ENCODE measurements at places on chromosomes 5 and 9. TPM values are rescaled to one million over a fixed set of nuclear protein-coding genes. Genes with fewer than 3 reads are reported as not detected.

DNA sequence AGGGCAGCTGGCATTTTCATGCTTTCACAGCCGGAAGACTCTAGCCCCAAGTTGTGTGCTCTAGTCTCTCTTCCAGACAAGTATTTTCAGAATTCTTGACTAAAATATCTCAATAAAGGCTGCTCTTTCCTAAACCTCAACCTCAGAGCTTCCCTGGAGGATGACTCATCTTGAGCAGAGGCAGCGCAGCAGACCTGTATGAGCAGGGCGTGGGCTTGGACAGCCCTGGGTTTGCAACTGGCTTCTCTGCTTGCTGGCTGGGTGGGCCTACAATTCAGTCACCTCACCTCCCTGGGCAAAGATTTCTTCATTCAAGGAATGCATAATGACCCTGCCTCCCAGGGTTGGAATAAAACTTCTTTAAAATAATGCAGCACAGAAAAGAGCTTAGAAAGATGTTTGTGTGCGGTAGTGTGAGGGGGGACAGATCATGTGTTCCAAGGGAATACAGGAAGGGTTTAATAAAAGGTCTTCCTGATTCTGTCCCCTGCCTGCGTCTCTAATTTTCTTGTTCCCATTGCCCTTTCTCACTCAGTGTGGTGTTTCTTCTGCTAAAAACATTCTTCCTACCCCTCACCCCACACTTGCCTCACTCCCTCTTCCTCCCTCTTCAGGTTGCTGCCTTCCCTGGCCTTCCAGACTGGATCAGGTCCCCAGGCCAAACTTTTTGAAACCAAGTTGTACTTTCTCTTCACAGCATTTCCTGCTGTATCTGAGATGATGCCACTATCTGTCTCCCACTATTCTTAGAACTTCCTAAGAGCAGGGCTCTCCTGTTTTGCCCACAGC, 39.4 kb upstream of the MAP1B start:
- DNase-seq, result no peak

GRCh38 chr9:27453860-27454553, 70.1 kb upstream of the IFNK start:
- no peak for DNase-seq

DNA sequence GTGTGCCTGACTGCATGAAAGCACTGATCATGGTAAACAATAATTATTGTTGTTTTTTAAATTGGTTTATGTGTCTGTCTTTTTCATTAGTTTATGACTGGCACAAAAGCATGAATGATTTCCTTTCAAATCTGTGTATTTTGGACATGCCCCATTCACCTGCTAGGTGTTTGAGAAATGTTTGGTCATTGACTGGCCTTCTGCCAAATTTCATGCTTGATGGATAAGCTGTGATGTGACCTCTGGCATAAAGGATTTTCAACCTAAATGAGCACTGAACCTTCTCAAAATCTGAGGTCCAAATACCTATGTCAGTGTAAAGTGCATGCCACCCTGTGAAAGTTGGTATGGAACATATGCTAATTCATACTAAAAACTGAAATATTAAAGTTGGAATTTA, 204.5 kb downstream of the BRINP1 start:
- DNase-seq, result no peak

DNA sequence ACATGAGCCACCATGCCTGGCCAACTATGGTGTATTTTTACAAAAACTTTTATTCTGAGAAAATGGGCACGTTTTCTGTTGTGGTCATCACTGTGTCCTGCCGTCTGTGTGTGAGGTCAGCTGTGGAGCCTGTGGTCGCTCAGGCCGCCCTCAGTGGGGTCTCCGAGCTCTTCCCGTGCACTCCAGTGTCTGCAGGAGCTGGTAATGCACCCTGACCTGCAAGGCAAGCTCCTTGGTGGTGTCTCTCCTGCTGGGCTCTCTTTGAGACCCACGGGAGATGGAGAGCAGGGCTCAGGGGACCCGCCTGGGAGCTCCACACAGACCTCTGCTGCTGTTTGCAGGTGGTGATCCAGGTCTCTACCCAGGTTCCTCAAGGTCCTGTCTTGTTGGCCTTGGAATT, 9.6 kb upstream of the AHRR start:
- DNase-seq, result no peak

DNA sequence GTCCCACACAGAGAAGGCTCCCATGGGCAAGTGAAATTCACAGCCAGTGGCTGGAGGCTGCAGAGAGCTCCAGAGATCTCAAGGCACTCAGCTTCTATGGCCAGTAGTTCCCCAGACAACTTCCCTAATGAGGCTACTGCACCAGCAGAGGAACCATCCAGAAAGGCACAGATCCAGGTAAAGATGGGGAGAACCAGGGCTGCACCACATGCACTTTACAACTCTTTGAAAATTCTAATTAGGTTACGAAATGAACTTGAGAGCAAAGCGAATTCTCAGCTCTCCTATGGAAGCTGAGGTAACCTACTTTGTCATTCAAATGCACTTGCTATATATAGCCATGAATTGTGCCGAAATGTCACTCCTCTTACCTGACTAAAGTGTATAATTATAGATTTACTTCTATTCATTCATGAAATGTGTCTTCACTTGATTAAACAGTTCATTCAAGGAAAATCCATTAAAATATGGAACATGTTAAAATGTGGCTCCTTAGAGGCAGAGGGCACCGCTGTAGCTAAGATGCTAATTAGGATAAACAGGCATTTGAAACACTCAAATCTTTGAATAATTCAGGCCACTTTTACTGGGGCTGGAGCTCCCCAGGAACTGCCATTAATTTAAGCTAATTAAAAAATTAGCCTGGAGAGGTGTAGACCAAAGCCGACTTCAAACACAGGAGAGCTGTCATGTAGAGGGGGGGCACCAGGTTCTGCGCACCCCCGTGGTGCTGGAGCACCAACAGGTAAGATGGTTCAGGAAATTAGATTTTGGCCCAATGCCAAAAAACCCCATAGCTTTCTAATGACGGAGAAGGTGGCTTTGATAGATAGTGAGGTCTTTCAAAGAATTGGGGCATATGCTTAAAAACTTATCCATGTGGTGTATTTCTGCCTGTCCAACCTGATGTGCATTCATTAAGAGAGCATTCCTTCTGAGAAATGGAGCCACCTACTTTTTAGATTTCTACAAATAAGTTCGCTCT, 204.1 kb downstream of the GABBR2 start:
- no peak for DNase-seq

DNA sequence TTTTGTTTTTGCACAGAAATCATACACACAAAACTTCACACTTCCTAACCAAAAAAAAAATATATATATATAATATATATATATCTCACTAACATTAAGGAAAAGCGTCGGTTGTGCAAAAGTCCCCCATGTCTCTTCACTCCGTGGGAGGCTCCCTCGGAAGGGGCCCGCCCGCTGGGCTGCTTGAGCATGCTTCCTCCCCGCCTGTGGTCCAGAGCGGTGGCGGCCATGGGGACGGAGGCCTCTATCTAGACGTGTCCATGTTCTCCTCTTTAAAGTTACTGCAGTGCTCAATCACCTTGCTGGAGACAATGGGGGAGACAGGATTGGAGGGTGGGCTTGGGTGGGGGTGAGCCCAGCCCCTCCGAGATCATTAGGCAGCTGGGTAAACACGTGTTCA, 7.2 kb upstream of the ZDHHC12 start:
- no peak for DNase-seq

GRCh38 chr5:14806456-14806855, 65.1 kb downstream of the ANKH start:
- DNase-seq, result peak; percentile 65

DNA sequence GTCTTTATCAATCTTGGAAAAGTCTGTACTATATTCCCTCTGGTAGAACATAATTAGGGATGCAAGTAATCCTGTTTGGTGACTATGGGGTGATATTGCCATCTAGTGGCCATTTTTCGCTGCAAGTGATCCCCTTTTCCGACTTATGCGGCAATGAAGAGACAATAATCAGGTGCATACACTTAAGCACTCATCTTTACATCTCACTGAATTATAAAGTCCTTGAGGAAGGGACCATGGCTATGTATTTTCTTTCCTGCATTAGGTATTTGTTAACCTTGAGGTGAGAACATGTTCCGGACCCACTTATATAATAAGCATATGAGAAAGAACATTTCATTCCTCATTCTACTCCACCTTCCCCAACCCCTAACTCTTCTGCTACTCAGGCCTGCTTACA, 19.6 kb upstream of the LIX1 start:
- DNase-seq, result no peak

DNA sequence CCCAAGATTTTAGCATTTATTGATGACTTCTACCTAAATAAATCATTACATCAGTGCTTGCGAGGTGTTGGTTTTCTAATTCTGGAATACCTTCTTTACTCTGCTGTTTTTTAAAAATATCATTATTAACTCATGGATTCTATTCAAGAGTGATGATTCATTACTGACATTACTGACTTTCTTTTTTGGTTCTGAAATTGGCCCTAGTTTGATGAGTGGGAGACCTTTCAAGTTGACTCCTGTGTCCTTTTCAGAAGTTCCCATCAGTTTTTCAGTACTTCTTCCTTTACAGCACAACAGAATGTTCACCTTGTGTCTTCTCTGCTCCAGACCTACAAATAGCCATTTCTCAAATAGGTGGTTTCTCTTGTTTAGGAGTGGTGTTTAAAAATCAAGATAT, 114.1 kb downstream of the PCSK5 start:
- DNase-seq, result no peak

DNA sequence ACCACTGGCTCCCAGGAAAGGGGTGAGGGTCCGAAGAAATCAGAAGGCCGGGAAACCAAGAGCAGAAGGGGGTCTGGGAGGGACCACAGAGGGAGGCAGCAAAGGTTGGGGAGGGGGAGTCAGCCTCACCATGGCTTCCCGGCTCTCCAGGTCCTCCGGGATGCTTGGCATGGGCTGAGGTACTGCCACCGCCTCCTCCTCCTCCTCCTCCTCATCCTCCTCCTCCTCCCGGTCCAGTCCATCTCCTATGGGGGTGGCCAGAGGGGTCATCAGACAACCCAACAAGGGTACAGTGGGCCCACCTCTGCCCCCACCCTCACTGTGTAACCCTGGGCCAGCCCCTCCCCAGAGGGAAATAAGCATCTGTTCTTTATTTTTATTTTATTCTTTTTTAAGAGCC, 17.5 kb downstream of the GOLGA2 start:
- no peak for DNase-seq

DNA sequence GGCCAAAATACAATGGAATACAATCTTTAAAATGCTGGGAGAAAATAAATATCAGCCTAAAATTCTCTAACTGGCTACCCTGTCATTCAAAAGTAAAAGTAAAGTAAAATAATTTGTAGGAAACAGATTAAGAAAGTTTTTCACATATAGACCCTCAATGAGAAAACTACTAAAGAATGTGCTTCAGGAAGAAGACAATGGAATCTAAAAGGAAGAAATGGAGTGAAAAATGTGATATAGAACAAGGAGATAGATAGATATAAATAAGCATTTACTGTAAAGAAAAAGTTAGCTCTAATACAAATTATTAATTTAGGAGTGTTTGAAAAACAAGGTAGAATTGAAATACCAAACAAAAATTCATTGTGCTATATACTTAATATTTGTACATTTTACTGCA, 368.6 kb upstream of the MPDZ start:
- no peak for DNase-seq

DNA sequence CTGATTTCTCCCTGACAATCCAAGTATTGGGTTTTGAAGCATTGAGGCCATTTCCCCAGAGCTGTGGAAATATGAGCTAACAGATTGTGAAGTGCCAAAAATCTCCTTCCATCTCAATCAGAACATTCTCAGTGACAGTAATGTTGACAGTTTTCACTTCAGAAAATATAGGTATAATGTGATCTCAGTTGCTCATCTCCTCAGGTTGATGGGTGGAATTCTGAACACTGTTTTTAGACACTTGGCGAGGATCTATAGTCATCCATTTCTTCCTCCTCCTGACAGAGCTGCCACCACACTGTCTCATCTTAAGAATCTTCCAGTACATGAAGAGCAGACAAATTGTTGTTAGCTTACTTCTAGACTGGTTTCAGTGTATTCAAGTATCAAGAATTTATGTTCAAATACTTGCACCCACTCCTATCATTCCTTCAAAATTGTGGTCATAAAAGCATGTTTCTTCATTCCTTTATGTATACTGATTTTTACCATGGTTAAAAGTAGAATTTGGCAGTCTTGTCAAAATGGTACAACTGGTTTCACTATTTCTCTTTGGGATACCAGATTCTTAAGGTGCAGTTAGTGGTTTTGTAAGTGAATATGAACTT, 199.7 kb upstream of the TLE4 start:
- DNase-seq, result no peak

- DNase-seq, result no peak
Measured at GRCh38 chr5:178577376-178577839, 12.8 kb downstream of the COL23A1 start.

DNA sequence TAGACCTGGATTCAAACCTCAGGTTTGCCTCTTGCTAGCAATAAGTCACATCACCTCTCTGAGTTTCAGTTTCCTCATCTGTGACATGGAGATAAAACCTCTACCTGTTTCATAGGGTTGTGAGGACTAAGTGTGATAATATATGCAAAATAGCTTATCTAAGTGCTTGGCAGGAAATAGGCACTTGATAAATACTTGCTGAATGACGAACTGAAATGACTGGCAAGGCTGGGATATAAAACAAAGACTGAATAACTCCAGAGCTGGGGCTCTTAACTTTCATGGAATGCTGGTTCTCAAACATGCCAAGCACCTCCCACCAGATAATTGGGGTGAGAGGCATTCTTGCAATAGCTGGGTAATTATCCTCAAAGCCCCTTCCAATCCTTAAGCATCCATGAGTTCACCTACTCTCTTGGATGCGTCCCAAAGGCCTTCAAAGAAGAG, 87.6 kb downstream of the ADRB2 start:
- DNase-seq, result no peak

- no peak for DNase-seq
Measured at GRCh38 chr9:11158676-11159075, 545.9 kb upstream of the PTPRD start.

- DNase-seq, result no peak
Measured at GRCh38 chr5:126137891-126138280, 285.3 kb upstream of the GRAMD2B start.

DNA sequence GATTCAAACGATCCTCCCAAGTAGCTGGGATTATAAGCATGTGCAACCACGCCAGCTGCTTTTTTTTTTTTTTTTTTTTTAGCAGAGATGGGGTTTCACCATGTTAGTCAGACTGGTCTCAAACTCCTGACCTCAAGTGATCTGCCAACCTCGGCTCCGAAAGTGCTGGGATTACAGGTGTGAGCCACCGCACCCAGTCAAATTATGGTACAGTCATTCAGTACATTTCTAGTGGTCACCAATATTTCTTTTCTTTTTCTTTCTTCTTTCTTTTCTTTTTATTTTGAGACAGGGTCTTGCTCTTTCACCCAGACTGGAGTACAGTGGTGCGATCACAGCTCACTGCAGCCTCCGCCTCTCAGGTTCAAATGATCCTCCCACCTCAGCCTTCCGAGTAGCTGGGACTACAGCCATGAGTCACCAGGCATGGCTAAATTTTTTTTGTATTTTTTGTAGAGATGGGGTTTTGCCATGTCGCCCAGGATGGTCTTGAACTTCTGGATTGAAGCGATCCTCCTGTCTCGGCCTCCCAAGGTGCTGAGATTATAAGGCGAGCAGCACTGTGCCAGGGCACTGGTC, 25.4 kb upstream of the DCP2 start:
- no peak for DNase-seq

NME5 gene
- total RNA-seq, result not detected

MAMDC2 gene
- 12.5 TPM for total RNA-seq

EMB gene
- total RNA-seq, result 20.5 TPM

GMCL2 gene
- total RNA-seq, result not detected

ACOT12 gene
- 3.0 TPM for total RNA-seq

OR1N1 gene
- not detected for total RNA-seq

HMGCS1 gene
- 92.4 TPM for total RNA-seq

WWC1 gene
- 28.3 TPM for total RNA-seq

OLFM1 gene
- total RNA-seq, result 9.6 TPM

NPR3 gene
- total RNA-seq, result 7.4 TPM

RAPGEF1 gene
- total RNA-seq, result 54.1 TPM

INSL4 gene
- not detected for total RNA-seq
